ENCODE measurements at places on chromosomes 7 and 10. TPM values are rescaled to one million over a fixed set of nuclear protein-coding genes. Genes with fewer than 3 reads are reported as not detected.

- H3K4me3 ChIP-seq = no peak overlapping the region
- no peak overlapping the region for H3K27ac ChIP-seq
- DNase-seq = no peak
- no peaks in the 10 kb centered on the region for H3K27me3 ChIP-seq
- no peaks in the 10 kb centered on the region for H3K4me1 ChIP-seq
Observed at GRCh38 chr7:52747817-52748216, 287.6 kb upstream of the POM121L12 start.

DNA sequence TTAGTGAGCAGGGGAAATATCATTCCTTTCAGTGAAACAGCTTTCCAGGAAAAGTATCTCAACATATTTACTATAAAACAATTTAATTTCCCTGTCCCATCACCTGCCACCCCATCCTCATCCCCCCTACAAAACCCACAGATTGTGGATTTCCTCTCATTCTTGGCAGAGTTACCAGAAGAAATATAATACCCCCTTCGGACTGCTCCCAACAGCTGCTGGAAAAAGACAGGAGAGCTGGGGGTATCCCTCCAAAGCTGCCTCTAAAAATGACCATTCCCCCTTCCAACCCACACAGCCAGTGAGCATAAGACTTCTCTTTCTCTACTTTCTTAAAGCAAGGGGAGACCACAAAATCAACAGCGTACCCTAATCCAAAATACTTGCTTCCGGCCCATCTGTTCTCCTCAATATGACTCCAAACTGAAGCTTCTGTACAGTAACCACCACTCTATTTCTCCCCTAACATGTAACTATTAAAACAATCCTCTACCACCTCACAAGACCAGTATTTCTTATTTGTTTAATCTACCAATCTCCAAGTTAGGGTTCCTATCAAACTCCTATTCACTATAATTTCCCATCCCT lies 7.8 kb downstream of the FBXW4 start:
- no peak overlapping the region for H3K4me3 ChIP-seq
- H3K36me3 ChIP-seq = no peaks in the 10 kb centered on the region

The TYW1B gene
- 1.1 TPM for total RNA-seq

The ARL5B gene
- total RNA-seq = 10.2 TPM

- H3K4me1 ChIP-seq = peaks cover 39% of the 10 kb centered on the region
- peak overlapping the region; percentile 76 for H3K27ac ChIP-seq
- H3K36me3 ChIP-seq = no peaks in the 10 kb centered on the region
- no peak overlapping the region for H3K4me3 ChIP-seq
- H3K27me3 ChIP-seq = no peaks in the 10 kb centered on the region
Observed at GRCh38 chr10:51892965-51893658, 193.7 kb upstream of the CSTF2T start.

DNA sequence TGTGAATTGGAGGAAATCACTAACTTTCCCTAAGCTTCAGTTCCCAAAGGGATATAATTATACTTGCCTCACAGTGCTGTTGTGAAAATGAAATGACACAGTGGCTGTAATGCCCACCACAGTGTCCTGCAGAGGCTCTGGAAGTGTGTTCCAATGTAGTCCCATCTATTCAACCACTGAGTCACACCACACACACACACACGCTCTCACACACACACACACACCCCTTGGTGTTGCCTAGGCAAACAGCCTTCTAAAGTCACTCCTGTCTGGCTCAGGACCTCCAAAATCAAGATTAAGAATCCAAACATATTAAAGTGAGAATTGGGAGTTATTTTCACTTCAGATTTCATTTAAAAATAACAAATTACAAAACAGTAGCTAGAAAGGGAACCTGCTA lies 73.3 kb downstream of the NRCAM start:
- H3K27ac ChIP-seq = no peak overlapping the region
- H3K27me3 ChIP-seq = no peaks in the 10 kb centered on the region
- DNase-seq = no peak
- no peaks in the 10 kb centered on the region for H3K36me3 ChIP-seq

The HOXA7 gene
- total RNA-seq = 0.54 TPM

- H3K27me3 ChIP-seq = no peaks in the 10 kb centered on the region
- H3K4me3 ChIP-seq = no peak overlapping the region
- DNase-seq = no peak
- no peaks in the 10 kb centered on the region for H3K4me1 ChIP-seq
- H3K36me3 ChIP-seq = no peaks in the 10 kb centered on the region
- H3K27ac ChIP-seq = no peak overlapping the region
Observed at GRCh38 chr10:17820943-17821342, 11.8 kb downstream of the MRC1 start.

The ANK3 gene
- 55.4 TPM for total RNA-seq

The EGR2 gene
- 0.95 TPM for total RNA-seq

- no peaks in the 10 kb centered on the region for H3K27me3 ChIP-seq
- no peaks in the 10 kb centered on the region for H3K36me3 ChIP-seq
- peaks cover 12% of the 10 kb centered on the region for H3K4me1 ChIP-seq
- peak overlapping the region; percentile 1 for H3K27ac ChIP-seq
- H3K4me3 ChIP-seq = no peak overlapping the region
Observed at GRCh38 chr7:113796557-113796956, 122.3 kb downstream of the PPP1R3A start.

The DDC gene
- not detected for total RNA-seq

DNA sequence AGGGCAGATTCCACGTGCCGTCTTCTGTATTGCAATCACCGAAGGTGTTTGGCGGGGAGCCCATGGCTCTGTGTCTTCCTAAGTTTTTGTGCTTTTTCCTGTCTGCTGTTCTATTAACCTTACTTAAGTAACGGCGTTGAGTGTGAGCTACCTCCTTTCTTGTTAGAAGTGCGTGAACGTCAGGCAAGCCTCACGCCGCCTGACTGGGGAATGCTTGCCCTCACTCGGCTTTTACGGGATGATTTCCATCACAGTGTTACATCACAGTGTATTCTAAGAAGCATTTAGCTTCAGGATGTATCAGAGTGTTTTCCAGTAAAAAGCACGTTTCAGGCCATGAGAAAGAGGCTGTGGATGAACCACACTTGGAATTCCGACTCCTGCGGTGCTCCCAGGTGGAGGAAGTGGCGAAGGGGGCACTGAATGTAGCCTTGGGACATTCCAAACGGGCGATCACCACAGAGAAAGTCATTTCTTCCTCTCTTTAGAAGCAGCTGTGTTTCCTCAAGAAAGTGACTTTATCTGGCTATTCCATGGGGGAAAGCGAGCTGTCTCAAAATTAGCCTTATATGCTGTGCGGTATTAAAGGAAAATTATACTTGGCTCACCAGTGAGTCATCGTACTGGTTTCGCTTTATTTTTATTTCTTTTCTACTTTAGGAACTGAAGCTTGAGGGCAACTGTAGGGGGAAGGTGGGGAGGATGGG lies 290.7 kb downstream of the KLF6 start:
- H3K27me3 ChIP-seq = no peaks in the 10 kb centered on the region
- H3K36me3 ChIP-seq = no peaks in the 10 kb centered on the region
- peaks cover under 1% of the 10 kb centered on the region for H3K4me1 ChIP-seq

The UPK3B gene
- total RNA-seq = 5.1 TPM

DNA sequence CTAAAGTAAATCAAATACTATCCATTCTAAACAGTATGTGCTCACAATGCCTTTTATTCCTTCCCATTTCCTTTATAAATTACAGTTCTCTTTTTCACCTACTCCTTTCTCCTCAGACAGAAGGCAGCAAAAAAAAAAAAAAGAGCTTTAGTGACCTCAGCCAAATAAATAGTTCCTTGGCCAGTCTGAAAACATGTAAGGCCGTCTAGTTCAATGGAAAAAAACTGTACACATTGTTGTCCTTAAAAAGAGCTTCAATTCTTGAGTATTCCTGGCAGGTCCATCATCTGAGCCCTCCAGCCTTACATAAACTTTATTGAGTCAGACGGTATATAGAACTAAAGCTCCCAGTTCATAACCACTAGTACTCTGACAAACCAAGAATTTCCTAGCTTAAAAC lies 185.4 kb downstream of the CACNA2D1 start:
- H3K27me3 ChIP-seq = no peaks in the 10 kb centered on the region
- H3K27ac ChIP-seq = no peak overlapping the region
- no peak overlapping the region for H3K4me3 ChIP-seq
- DNase-seq = no peak
- H3K36me3 ChIP-seq = no peaks in the 10 kb centered on the region

- no peak for DNase-seq
- no peaks in the 10 kb centered on the region for H3K4me1 ChIP-seq
- H3K27me3 ChIP-seq = no peaks in the 10 kb centered on the region
- H3K36me3 ChIP-seq = no peaks in the 10 kb centered on the region
- H3K27ac ChIP-seq = no peak overlapping the region
Observed at GRCh38 chr7:142819530-142819929, 35.3 kb upstream of the EPHB6 start.

- no peaks in the 10 kb centered on the region for H3K36me3 ChIP-seq
- H3K4me3 ChIP-seq = peak overlapping the region; percentile 79
- no peak for DNase-seq
Observed at GRCh38 chr7:134782121-134782623, 2.7 kb downstream of the CALD1 start.

The PLCE1 gene
- 13.5 TPM for total RNA-seq

GRCh38 chr10:94308866-94309265 lies 53.9 kb downstream of the NOC3L start:
- no peak for DNase-seq
- H3K4me3 ChIP-seq = no peak overlapping the region
- no peaks in the 10 kb centered on the region for H3K27me3 ChIP-seq
- H3K36me3 ChIP-seq = peaks cover 3% of the 10 kb centered on the region
- no peaks in the 10 kb centered on the region for H3K4me1 ChIP-seq

All from thoracic aorta (tissue), 2 donors.